ENCODE measurements at places on chromosomes 2 and 18.

DNA sequence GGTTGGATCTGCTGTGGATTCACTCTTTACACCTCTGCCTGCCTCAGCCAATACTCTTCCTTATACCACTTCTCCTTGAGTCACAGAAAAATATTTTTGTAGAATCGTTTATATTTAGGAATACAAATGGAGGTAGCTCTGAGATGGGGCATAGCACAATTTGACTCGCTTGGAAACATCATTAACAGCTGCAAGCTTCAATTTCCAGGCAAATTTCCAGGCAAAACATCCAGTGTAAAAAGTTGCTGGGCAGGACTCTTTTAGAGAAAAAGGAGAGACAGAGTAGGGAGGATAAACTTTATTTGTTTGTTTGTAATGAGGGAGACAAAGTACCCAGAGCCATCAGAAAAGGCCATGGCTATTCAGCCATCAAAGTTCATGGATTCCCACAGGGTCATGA, 74.4 kb upstream of the SOX11 start:
- no peak for DNase-seq

GRCh38 chr2:53173091-53173490, 594.5 kb upstream of the CHAC2 start:
- DNase-seq: no peak

- no peak for DNase-seq
Observed at GRCh38 chr2:200603972-200604371, 18.2 kb downstream of the AOX1 start.

DNA sequence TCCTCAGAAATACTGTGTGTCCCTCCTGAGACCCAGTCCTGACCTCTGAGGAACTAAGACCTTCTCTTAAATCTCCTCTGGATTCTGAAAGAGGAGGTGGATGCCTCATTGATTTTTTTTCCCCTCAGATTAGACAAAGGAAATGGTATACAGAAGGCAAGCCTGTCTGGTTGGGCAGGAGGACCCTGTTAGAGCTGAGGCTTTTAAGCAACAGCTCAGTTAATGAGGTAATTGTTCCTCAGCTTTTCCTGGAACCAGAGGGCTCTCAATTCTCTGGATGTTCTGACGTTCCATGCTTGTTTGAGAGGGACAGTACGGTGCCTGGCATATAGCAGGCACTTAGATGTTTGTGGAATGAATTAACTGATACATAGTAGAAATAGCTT, 61.7 kb upstream of the MCFD2 start:
- no peak for DNase-seq

DNA sequence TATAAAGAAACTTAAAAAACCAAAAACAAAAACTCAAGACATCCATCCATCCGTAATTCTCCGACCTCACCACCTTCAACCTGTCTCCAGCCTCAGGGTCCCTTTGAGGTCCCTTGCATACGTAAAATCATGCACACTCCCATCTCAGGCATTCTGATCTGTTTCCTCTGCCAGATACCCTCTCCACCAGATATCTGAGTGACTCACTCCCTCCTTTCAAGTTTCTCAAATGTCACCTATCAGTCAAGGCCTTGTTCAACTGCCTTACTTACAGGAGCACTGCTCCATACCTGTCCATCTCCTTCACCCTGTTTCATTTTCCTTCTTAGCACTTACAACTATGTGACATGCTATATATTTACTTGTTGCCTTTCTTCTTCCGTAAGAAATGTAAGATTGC, 369.3 kb downstream of the NBAS start:
- no peak for DNase-seq

DNA sequence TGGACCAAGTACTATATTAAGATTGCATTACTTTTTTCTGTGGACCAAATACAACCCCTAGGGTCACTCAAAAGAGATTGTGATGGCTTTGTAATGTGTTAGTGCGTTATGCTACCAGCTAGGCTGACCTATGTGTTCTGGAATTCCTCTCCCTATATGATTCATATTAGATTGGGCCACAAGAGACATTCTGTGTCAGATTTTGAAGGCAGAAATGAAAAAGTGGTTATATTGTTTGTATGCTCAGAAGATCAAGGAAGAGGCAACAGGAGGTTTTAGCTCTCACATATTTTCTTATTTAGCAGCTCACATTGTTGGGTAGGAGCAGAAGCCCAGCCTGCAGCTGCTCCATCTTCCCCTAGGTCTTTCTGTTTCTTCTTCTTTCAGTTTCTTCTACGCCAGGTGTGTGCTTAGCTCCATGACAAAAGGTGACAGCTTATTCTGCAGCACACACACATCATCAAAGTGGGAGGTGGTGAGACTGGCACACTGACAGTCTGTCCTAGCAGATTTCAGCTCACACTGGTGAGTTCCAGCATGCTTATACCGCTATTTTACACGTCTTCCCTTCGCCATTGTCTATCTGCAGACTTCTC, 156.8 kb upstream of the UBE2E3 start:
- no peak for DNase-seq

DNA sequence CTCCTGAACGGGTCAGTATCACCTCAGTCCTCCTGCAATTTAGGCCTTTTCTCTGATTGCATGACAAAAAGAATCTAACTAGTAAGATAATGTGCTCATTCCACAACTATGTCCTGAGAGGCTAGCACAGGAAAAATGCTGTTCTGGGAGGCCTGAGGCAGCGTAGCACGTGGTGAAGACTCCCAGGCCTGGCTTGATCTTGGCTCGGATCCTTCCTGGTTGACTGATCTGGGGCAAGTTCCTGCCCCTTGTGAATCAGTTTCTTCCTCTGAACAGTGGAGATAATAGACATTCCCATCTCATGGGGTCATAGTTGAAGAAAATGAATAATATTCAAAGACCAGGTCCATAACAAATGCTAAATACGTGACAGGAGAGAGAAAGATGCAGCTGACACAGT, 12.3 kb downstream of the FBLN7 start:
- no peak for DNase-seq

DNA sequence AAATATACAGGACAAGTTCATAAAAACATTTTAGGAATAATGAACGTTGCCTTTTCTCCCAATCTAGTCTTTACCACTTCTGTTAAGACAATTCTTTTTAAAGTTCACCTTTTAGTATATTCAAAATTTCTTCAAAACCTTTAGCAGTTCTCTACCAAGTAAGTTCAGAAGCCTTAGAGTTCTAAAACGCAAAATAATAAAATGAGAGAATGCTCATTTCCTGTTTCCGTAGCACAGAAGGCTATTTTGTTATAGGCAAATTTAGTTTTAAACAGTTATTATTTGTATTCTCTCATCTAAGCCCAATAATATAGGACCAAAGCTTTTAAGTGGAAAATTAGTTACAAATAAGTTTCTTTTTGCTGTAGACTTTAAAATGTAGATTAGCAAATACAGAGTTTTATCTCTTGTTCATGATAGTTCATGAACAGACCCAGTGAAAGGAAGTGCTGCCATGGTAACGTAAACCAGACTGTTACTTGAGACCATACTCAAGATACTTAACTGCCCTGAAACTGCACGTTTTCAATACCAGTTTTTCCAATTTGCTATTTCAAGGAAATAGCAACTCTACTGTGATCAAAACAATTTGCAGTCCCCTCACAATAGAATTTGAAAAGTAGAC, 173.1 kb upstream of the STON1 start:
- no peak for DNase-seq

DNA sequence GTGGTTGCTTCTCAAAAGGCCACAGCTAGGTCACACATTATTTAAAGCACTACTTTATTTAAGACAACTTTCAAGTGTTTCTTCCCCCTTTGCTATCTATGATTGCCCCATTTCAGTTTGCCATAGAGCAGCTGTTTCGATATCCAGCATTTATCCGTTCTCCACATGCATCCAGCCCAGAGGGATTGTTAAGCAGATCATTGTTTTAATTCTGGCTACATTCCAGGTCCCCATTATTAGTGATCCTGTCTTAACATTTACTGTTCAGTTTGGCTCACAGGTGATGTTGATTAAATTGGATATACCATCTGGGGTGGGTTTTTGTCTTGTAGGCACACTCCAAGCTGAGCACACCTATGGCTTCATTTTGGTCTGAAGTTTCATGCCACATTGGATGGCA, 638.7 kb downstream of the ZEB2 start:
- DNase-seq: no peak

GRCh38 chr2:101355401-101356054, 31.8 kb downstream of the CREG2 start:
- DNase-seq: no peak

DNA sequence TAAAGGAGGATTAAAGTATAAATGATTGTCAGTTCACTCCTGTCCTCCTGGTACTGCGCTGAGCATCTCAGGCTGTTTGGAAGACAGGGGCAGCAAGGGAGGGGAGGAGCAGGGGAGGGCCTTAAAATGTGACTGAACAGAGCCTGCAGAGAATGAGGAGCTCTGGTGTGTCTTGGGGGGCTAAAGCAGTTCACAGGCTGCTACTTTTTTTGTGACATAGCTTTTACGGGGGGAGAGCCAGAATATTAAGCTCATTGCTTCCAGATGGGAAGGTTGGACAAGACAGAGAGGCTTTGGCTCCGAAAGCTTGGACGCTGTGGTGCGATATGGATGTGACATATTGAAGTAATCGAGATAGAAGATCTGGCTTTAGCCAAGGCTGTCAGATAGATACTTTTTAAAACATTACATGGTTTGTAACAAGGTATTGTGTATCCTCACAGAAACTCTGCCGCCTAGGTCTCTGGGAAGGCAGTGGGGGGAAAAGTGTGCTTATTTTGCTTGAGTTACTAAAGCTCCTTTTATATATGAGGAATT, 40.5 kb downstream of the RDH14 start:
- no peak for DNase-seq

DNA sequence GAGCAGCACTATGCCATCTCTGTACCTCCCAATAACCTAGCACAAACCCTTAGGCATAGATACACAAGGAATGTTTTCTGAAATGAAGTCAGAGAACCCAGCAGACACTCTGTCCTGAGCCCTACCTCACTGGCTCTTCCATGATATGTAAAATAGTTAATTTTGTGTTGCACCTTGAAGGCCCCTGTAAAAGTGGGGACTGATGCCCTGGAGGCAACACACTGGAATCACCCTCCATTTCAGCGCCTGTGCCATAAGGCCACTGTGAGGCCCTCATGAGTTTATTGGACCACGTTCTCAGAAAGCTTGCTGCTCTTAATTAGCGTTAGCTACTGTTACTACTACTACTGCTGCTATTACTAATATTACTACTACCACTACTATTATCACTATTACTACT, 670.1 kb upstream of the SOX11 start:
- no peak for DNase-seq

- DNase-seq: peak; percentile 42
Observed at GRCh38 chr2:214808981-214809750, at the start of gene BARD1. BARD1 (minus strand) TSS chr2:214809683; CDS start chr2:214809569, 114 bp downstream.

DNA sequence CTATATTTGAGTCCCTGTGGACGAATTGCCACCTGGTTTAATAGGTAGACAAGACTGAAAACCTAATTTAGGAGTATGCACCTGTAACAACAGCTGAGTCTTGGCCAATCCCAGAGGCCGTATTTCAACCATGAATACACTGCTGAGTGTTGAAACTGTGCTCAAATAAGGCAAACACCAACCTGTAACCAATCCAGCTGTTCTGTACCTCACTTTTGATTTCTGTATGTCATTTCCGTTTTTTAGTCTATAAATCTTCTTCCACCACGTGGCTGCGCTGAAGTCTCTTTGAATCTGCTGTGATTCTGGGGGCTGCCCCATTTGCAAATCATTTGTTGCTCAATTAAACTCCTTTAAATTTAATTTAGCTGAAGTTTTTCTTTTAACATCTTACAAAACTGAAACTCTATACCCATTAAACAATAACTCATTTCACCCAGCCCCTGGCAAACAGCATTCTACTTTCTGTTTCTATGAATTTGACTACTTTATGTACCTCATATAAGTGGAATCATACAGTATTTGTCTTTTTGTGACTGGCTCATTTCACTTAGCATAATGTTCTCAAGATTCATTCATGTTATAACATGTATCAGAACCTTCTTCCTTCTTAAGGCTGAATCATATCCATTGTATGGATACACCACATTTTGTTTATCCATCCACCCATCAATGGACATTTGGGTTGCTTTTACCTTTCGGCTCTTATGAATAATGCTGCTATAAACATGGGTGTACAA, 7.5 kb upstream of the YPEL5 start:
- no peak for DNase-seq
